ENCODE measurements at places on chromosomes 11 and 22.

DNA sequence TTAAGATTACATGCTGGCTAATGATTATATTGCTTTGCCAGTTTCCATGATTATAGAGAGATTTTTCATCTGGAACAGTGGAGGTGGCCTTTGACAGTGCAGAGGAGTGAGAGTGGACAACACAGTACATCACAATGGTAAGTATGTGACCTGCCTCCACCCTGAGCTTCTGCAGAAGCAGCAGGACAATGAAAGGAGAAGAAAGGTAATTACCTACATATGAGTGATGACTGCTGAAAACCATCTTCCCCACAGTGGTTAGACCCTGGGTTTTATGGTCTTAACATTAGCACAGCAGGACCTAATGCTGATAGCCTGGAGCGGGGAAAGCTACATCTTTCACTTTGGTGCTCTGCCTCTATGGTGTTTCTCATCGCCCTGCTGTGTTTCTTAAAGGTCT, 454.7 kb upstream of the DDI1 start:
- DNase-seq: no peak

DNA sequence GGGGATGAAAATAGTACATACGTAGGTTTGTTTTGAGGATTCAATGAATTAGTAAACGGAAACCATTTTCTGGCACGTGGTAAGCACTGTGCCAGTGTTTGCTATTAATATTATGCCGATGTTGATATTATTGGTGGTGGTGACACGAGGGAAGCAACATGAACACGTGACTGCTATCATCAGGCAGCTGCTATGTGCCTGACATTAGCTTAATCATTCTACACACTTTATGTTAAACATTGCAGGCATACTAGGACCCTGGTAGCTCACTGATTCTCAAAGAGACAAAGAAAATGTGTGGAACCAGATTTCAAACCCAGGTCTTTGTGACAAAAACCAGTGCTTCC, 656 bp downstream of the SRRD start:
- DNase-seq: peak; percentile 24

GRCh38 chr22:37121887-37122591, 12.5 kb upstream of the TMPRSS6 start:
- peak; percentile 40 for DNase-seq

- peak; percentile 15 for DNase-seq
Measured at GRCh38 chr11:12680246-12680939, 6.2 kb downstream of the TEAD1 start.

GRCh38 chr11:14270690-14271542, 88.1 kb downstream of the RRAS2 start:
- peak; percentile 42 for DNase-seq

- DNase-seq: peak; percentile 63
Measured at GRCh38 chr22:27952091-27952490, 33.0 kb upstream of the PITPNB start.

DNA sequence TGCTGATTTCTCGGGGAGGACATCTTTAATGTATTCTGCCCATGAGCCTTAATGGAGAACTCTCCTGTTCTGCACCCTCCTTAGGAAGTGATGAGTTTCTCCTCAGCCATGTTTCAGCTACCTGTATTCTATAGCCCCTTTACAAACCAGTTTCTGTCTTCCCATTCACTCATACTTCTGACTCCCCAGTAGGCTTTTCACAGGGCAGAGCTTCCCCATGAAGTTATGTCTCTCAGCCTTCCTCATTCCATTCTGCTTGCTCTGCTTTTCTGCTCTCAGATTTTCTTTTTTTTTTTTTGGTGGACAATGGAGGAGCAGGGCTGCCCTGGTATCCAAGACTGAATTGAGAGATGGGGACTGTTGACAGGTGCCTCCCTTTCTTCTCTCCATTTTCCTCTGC, 4.3 kb upstream of the OR52R1 start:
- no peak for DNase-seq

DNA sequence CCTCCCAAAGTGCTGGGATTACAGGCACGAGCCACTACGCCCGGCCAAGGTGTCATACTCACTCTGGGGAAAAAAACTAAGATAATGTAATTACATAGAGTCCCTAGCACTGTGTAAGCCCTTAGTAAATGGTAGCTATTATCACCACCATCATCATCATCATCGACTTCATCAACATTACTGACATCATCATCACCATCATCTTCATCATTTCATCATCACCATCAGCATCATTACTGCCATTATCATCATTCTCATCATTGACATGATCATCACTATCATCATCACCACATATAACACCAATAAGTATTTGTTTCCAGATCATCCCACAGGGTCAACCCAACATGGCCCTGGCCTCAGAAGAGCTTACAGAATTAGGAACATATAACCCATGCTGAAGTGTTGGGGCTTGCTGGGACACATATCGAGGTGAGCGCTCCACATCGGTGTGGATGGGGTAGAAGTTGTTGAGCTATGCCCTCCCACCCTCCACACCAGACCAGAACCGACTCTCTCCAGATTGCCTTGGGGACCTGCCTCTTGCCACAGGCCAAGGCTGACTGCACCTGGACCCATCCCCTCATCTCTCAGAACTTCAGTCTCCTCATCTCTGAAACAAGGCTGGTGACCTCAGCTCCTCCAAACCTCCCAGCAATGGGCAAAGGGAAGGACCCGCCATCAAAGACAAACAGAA, 14.7 kb upstream of the CD5 start:
- no peak for DNase-seq

DNA sequence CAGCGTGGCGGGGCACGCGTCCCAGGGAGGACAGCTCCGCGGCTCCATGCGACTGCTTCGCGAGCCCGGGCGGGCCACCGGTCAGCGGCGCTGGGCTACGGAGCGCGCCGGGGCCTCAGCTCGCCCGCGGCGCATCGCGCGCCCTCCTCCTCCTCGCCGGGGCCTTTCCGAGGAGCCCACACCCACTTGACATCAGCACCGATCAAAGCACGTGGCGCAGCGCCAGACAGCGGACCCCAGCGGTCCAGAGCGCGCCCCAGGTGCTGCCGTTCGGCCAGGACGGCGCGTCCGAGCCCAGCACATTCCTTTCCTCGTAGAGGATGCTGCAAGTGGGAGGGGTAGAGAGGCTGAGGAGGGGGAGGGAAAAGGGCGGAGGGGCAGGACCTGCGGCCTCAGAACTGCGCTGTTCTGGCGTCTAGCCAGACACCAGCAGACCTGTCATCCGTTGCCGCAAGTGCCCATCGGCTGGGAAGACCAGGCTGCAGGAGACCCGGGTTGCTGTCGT, 88.6 kb downstream of the PLEKHA7 start:
- DNase-seq: peak; percentile 3

DNA sequence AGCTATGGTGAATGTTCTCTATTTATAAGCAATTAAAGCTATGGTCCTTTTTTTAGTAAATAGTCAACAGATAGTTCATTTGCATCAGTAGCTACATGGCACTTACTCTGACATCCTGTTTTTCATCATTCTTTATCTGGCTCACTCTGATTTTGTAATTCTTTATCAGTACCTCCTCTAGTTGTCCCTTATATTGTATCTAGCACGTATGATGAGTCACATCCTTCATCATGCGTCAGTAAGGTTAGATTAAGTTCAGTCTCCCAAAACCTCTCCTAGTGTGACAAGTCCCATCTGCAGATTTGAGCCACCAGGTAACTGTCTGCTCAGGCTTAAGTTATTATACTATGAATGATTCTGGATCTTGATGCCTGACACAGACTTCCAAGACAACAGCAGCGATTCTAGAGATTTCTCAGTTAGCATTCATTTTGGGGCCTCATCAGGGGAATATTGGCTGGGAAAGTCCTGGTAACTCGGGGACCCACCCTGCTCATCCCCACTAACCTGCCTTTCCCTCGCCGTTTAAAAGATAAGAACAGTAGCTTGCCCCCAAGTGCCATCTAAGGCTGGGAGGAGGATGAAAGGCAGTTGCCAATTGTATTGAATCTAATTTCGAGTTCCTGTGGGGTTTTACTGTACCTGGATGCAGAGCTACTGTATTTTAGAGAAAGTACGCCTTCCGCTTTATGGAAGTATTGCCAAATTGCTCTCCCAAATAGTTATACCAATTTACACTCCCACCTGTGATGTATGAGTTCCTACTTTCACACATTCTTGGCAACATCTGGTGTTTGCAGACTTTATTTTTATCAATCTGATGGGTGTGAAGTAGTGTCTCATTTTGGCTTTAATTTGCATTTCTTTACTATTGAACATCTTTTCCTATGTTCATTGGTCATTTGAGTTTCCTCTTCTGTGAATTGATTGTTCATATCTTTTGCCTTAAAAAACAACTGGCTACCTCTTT, 55.9 kb downstream of the ZC3H12C start:
- DNase-seq: peak; percentile 50

DNA sequence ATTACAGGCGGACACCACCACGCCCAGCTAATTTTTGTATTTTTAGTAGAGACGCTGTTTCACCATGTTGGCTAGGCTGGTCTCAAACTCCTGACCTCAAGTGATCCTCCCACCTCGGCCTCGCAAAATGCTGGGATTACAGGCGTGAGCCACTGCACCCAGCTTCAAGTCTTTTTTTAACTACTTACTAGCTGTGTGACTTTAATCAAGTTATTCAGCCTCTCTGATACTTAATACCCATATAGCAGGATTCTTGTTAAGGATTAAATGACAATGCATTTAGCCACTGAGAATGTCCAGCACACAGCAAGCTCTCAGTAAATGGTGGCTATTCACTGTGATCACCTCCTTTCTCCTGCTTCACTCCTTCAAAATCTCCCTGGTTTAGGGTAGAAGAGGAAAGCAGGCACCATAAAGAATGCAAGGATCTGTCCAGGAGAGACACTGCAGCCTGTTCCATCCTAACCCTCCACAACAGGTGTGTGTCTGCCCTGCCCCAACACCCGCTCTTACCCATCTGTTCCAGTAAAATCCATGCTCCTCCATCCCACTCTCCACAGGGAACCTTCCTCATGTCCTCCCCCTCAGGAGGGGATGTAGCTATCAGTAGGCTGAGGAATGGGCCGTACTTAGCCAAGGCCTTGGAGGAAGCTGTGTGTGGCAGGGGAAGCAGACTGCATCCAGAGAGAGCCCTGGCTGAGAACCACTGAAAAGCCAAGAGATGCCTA, 69.3 kb downstream of the MICAL3 start:
- DNase-seq: no peak

DNA sequence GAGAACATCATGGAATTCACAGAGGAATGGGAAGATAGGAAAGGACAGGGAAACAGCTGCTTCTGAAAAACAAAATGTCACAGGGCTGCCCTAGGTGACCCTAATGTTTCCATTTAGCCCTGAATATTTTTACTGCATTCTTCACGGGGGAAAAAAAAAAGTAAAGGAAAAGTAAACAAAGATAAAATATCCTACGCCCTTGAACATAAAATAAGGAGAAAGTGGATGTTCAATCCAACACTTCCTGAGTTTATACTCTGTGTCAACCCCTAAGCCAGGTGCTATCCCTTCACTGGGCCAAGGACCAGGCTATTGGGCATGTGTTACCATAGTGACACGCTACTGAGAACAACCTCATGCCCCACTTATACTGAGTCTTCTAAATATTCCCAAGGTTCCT, 84.7 kb downstream of the FAM76B start:
- no peak for DNase-seq

DNA sequence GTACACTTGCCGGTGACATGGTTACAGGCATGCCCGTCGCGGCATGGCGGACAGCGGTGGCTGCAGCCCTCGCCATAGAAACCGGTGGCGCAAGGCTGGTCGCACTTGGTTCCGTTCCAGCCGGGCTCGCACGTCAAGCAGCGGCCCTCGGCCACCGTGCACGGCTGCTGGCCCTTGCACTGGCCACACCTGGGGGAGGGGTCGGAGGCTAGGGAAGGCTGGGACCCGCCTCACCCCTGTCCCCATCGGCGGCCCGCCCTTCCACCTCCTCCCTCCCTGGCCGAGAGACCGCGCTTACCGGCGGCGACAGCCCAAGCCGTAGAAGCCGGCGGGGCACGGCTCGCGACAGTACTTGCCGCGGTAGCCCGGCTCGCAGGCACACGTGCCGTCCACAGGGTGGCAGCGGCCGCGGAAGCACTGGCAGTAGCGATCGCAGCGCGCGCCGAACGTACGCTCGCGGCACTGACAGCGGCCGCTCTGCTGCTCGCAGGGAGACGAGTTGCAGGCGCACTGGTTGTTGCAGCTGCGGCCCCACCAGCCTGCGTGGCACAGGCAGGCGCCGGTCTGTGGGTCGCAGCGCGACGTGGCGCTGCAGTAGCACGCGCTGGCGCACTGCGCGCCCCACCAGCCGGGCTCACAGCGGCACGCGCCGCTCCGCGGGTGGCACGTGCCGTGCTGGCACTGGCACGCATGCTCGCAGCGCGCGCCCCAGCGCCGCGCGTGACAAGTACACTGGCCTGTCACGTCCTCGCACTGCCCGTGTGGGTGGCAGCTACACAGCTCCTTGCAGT, 6.7 kb downstream of the SCARF2 start:
- peak; percentile 80 for DNase-seq

- DNase-seq: no peak
Measured at GRCh38 chr22:50500452-50500851, 7.0 kb downstream of the LMF2 start.

DNA sequence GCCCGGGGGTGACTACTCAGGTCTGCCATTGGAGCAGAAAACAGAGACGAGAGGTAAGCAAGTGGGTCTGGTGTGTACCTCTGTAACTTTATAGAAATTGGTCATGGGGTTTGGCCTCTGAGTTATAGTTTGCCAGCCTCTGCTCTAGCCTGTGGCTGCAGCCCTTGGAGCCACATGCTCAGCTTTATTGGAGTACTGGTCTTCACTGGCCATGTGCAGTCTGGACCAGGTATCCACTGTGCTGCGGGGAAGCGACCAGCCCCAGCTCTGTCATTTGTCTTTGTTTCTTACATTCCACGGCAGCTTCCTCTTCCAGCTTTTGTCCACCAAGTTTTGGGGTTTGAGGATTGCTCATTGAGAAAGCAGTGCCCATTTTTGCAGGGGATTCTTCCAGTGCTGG, 453.4 kb downstream of the TBC1D22A start:
- DNase-seq: no peak

- DNase-seq: peak; percentile 94
Measured at GRCh38 chr11:5624489-5625279, at the start of gene TRIM34. TSS of gene TRIM34 (plus strand) at chr11:5625001. CDS start at chr11:5632332, 7,331 bp downstream.

- no peak for DNase-seq
Measured at GRCh38 chr22:26023104-26023775, 146.0 kb upstream of the SEZ6L start.

GRCh38 chr11:87374038-87374807, 336.5 kb downstream of the TMEM135 start:
- DNase-seq: no peak

- DNase-seq: no peak
Measured at GRCh38 chr22:32737811-32738497, 63.6 kb upstream of the TIMP3 start.
